Inflammatory macrophage treated with lipopolysaccharide for 4 hours (primary cell): ENCODE measurements at places on chromosomes 3 and 15.

- DNase-seq: no peak
Observed at GRCh38 chr3:15318661-15319060, 13.7 kb downstream of the SH3BP5 start.

DNA sequence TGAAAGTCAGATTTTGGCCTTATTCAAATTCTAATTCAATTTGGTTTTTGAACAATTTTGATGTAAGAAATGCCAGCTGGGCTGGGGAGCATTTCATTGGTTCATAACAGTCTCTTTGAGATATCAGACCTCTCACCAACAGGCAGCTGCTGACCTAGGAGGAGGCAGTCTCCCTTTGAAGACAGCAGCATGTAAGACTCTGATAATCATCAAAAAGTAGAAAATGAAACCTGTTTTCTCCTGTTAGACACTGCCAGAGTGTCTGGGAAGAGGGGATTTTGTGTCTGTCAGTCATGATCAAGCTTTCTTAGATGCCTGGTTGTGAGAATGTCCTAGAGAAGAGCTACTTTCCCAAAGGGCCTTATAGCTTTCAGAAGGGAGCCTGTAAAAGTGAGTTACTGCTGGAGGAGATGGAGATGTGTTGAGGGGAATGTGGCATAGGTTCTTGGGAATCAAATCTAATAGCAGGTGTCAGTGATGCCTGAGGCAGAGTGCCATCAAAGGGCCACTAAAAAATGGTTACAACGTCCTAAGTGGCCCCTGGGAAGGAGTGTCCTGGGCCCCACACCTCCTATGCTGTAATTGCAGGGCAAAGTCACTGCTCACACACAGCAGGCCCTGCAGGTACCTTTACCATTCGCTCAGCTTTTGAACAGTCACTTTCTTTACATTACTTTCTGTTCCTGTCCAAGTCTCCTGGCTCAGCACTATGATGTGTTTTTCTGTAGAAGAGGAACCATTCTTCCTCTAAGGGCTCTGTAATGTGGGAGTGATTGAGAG lies 43.1 kb downstream of the FSTL1 start:
- peak; percentile 27 for DNase-seq

DNA sequence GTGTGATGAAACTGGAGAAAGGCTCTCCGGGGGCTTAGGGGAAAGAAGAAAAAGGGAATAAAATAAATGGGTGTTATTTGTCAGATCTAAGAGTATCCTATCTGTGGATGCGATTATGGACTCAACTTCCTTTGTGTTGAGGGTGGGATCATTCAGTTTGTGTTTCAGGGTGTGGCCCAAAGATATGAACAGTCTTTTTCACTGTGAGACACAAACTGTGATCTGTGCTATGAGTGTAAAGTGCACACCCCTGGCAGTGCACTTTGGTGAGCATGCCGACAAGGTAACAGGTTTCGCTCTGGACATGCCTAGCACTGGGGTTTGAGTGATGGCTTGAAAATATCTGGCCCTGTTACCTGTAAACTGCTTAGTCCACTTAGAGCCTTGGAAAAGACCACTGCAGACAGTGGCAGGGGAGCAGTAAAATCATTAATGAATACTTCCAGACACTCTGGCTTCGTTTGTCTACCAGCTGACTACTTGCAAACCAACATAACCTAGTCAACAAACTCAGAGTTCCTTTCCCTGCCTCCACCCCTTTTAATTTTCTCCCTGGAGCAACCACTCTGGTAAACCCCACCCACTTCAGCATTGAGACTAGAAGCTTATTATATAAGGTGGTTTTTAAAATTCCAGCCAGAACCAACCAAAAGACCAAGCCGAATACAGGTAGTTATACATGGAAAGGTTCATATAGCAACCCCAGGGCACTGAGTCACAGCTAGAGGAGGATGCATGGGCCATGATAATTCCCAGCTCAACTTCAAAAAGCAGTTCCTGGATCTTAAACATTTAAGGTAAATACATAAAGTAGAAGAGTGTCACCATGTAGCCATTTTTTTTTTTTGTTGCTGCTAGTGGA lies 55.1 kb downstream of the TAMM41 start:
- no peak for DNase-seq

DNA sequence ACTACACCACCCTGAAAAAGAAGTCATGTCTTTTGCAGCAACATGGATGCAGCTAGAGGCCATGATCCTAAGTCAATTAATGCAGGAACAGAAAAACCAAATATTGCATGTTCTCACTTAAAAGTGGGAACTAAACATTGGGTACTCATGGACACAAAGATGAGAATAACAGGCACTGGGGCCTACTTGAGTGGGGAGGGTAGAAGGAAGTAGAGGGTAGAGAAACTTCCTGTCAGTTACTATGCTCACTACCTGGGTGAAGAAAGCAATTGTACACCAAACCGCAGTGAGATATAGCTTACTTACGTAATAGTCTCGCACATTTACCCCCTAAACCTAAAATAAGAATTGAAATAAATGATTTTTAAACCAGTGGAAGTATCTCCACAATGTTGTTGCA lies 480.5 kb upstream of the ARRDC4 start:
- no peak for DNase-seq

DNA sequence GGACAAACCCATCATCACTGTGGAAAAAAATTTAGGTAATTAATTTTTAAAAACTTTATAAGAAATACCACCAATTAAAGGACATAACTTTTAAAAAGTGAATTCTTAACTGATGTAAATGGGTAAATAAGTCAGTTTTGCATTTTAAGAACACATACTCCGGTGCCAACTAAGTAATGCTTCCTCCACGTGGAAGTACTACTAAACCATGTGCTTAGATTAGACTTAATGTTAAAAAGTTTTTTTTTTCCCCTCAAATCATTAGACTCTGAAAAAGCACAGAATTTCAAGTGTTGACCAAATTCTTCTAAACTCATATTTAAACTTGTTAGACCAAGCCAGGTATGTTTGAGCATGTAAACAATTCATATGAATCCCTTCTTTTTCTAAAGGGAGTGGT lies 242.0 kb downstream of the NFKBIZ start:
- no peak for DNase-seq

- DNase-seq: peak; percentile 97
Observed at GRCh38 chr3:59386165-59386564, 336.3 kb upstream of the CFAP20DC start.

DNA sequence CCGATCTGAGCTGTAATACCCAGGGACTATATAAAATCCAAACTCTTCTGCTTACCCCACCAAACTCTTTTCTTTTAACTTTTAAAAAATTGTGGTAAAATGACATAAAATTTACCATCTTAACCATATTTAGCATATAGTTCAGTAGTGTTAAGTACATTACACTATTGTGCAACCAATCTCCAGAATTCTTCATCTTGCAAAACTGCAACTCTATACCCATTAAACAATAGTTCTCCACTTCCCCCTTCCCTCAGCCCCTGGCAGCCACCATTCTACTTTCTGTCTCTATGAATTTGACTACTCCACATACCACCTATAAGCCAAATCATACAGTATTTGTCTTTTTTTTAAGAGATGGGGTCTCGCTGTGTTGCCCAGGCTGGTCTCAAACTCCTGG lies 38.7 kb downstream of the SENP8 start:
- peak; percentile 68 for DNase-seq

GRCh38 chr15:38274135-38274534 lies 21.5 kb downstream of the SPRED1 start:
- DNase-seq: no peak

DNA sequence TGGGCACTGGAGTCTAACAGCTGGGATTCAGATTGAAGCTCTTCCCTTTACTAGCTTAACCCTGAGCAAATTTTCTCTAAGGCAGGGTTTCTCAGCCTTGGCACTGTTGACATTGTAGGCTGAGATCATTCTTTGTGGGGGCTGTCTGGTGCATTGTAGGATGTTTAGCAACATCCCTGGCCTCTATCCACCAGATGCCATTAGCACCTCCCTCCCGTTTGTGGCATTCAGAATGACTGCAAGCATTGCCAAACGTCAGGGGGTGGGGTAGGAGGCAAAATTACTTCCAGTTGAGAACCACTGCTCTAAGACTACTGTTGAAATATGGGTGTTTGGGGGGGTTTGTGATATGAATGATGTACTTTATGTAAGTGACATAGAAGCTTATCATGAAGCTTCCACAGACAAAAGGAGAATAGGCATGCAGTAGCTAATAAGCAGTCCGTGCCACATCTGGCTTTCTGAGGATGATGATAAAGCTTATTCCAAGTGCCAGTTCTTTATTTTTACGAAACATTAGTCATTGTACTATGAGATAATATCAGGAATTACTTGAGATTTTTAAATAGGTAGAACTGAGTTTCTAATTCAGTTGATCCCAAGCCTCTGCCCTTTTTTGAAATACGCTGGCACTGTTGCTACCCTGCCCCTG lies 39.3 kb downstream of the NKIRAS1 start:
- peak; percentile 92 for DNase-seq

- no peak for DNase-seq
Observed at GRCh38 chr3:474828-475227, 278.3 kb downstream of the CHL1 start.

DNA sequence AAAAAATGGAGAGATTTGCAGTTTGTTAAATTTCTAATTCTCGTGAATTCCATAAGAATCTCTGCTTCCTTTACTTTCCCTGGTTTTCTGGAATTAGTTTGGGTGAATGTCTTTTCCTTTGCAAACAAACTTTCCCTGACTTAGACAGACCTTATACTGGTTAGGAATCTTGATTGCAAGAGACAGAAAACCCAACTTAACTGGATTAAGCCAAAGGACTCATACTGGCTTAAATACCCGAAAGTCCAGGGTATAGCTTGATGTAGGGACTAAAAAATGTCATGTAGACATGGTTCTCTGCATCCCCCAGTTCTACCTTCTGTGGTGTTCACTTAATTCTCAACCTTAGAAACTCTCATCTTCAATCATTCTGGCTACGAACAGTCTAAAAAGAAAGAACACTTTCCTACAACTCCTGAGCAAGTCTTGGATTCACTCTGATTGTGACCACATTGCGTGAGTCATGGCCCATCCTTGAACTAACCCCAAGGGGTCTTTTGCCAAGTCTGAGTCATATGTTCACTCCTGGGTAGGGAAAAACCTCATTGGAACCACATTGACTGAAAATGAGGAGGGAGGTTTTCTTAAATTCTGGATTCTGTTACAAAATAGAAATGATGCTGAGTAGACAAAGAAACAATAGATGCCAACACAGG lies 136.0 kb upstream of the DAZL start:
- no peak for DNase-seq

DNA sequence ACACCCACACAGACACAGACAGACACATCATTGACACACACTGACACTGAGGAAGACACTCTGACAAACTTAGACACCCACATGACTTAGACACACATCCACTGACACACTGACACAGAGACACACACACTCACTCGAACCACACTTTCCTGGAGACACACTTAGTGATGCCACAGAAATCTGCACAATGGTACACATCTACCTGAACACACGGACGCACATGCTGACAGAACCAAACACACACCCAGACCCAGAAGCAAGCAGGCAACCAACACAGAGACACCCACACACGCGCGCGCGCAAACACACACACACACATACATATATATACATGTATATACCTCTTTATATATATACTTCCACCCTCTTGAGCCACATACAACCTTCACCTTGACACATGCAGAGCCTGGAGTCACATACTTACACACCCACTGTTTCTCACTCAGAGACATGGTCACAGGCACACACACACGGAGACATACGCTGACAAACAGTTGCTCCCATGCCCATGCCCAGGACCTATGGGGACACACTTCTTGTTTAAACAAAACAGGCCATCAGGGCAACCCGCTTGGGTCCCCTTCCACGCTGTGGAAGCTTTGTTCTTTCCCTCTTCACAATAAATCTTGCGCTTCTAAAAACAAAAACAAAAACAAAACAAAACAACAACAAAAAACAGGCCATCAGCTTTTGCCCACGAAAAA lies 913 bp upstream of the SCN5A start:
- no peak for DNase-seq

DNA sequence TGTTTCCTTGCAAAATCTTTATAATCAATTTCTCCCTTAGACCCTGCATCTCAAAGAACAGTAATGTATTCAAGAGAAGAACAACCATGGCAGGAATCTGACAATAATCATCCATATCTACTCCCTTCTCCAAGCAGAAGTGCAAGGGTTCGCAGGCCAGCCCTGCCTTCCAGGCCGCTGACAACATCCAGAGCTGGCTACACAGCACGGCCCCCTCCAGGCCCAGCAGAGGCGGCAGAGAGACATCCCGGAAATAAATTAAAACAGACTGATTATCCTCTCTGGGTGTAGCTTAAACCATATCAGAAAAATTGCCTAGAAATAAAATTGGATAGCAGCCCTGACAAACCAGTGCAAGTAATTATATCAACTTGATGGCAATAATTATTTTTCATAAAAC lies 223.3 kb downstream of the FAM43A start:
- DNase-seq: no peak

DNA sequence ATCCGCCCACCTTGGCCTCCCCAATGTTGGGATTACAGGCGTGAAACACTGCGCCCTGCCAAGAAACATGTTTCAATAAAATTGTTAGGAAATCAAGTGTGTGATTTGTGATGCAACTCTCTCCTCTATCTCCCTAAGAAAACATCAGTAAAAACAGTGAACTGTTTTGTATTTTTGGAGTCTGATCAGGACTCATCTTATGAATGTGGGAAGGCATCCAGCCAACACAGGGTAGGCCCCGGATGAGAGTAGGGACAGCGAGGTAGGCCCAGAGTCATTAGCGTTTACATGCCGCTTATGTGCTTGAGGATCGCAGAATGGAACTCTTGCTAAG lies 884 bp upstream of the GLYCTK start:
- peak; percentile 45 for DNase-seq

GRCh38 chr3:159082519-159082918 lies 280.7 kb downstream of the MFSD1 start:
- DNase-seq: no peak

GRCh38 chr3:148773805-148774204 lies 53.8 kb upstream of the CPB1 start:
- no peak for DNase-seq

GRCh38 chr3:141796889-141797781 lies 33.9 kb downstream of the GRK7 start:
- peak; percentile 35 for DNase-seq

- DNase-seq: no peak
Observed at GRCh38 chr15:48536681-48537091, 108.8 kb downstream of the FBN1 start.

- DNase-seq: peak; percentile 4
Observed at GRCh38 chr15:82647045-82647834, at the start of gene CPEB1. CPEB1 (minus strand) TSS chr15:82647363; CDS start chr15:82628459, 18,904 bp downstream.

DNA sequence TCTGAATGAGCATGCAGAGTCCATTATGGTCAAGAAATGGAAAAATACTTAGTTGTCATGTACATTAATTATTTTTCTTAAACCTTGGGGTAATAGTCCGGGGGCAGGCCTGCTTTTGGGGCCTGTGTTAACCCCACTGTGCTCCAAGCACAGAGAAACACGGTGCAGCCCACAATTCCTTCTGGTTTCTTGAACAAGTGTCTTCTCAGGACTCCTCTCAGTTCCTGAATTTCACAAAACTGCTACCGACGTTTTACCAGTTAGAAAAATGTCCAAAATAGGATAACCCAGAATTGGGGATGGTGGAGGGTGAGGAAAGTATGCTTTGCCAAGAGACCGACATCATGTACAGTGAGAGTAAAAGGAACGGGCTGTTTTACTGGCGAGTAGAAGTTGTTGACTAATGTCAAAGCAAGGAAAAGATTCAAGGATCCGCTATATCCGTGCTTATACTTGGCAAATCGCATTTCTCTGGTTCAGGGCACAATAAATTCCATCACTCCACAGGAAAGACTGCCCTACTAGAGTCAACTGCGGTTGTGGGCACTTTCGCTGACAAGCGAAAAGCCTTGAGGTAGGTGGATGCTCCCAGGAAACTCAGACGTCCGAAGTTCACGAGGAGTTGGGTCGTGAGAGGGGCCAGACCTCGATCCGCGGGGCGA lies 495 bp upstream of the NXPE3 start:
- no peak for DNase-seq
